Ureter (tissue), 1 donor: ENCODE measurements at places on chromosomes 2 and 18. TPM values are rescaled to one million over a fixed set of nuclear protein-coding genes. Genes with fewer than 3 reads are reported as not detected.

- peak; percentile 54 for DNase-seq
These were observed 30.2 kb downstream of the PRKCE start for GRCh38 chr2:45681675-45682074.

GRCh38 chr2:240434728-240435456 lies 571 bp upstream of the GPC1 start:
- DNase-seq = peak; percentile 96

DNA sequence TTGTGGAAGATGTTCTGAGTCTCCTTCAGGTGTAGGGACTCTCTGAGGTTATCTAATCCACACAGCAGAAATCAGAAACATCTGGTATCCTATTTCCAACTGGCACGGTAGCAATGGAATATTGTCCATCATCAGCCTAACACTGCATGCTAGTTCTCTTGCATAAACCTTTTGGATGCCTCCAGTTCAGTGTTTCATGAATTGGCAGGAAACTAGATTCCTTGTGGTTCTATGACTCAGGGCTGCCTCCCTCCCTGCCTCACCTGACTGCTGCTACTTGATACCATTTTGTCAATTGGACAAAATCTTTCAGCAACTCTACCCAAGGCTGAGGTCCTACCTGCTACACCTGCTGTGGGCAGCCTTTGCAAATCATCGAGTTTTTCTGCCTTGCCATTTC lies 130.9 kb downstream of the TPGS2 start:
- DNase-seq = no peak

- DNase-seq = no peak
These were observed 93.0 kb upstream of the ODC1 start for GRCh38 chr2:10541081-10541480.

- no peak for DNase-seq
These were observed 66.6 kb downstream of the BCL2 start for GRCh38 chr18:63253014-63253413.

- DNase-seq = no peak
These were observed 18.4 kb downstream of the NCOA1 start for GRCh38 chr2:24509425-24509824.

- DNase-seq = no peak
These were observed 53.2 kb upstream of the ITM2C start for GRCh38 chr2:230811508-230811907.

GRCh38 chr2:161245671-161246070 lies 62.6 kb upstream of the PSMD14 start:
- no peak for DNase-seq

GRCh38 chr2:60480089-60480773 lies 73.2 kb downstream of the BCL11A start:
- DNase-seq = no peak

DNA sequence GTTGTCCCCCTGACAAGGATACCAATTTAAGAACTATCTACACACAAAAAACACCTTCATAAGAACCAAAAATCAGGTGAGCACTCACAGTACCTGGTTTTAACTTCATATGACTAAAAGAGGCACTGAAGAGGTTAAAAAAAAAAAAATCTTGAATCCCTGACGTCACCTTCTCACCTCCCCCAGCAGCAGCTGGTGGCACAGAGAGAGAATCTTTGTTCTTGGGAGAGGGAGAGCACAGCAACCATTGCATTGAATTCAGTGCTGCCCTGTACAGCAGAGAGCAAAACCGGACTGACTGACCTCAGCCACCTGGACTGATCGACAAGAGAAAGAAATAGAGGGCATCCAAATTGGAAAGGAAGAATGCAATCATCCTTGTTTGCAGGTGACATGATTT lies 566.0 kb downstream of the TMX3 start:
- DNase-seq = no peak

- DNase-seq = no peak
These were observed 155.8 kb upstream of the TANK start for GRCh38 chr2:161004379-161004778.

GRCh38 chr2:205411558-205411957 lies 270.7 kb upstream of the NRP2 start:
- DNase-seq = peak; percentile 47

DNA sequence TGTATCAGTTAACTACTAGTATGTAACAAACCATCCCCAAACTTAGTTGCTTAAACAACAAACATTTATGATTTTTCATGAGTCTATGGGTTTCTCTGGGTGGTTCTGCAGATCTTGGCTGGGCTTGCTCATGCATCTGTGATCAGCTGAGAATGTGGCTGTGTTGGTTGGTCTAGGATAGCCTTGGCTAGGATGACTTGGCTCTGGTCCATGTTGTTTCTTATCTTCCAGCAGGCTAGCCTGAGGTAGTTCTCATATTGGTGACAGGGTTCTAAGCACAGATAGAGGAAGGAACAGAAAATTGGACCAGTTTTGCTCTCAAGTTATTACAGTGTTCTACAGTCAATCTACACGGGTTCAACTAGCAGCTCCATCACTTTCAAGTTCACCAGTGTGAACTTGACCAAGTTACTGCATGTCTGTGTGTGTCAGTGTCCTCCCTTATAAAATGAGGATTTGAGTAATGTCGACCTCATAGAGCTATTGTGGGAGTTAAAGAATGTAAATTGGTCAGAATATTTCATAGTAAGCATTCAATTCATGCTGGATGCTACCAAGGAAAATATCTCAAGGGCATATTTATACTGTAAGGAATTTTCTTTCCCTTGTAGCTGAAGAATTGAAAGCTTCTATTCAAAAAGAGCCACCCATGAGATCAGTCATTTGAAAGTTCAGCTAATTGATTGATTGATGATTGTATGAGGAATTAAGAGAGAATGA lies 65.3 kb downstream of the MYO3B start:
- no peak for DNase-seq

GRCh38 chr2:215141706-215142105 lies 3.3 kb upstream of the ABCA12 start:
- no peak for DNase-seq

DNA sequence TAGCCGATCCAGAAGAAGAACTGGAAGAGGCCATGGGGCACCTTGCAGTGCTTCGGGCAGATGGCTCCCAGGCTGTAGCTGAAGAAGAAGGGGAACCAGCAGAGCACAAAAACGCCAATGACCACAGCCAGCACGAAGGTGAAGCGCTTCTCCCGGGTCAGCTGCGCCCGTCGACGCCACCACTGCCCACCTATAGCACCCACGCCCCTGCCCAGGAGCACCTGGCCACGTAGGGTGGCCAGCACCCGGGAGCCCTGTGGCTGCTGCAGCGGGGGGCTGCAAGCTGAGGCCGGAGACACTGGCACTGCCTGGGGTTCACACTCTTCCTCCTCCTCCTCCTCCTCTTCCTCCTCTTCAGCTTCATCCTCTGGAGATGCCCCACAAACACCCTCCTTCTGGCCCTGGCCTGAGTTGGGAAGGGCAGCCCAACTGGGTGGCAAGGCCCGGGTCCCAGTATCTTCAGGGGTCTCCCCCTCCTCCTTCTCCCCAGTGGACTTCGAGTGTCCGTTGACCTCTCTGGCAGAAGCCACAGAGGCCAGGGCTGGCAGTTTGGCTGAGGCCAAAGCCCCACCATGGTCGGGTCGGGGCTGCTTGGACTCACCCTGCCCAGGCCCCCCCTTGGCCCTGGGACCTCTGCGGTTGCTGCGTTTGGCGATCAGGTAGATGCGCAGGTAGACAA lies 1.3 kb downstream of the ADRA2B start:
- no peak for DNase-seq

- DNase-seq = no peak
These were observed 20.3 kb downstream of the PLEK start for GRCh38 chr2:68385220-68385906.

GRCh38 chr2:165499131-165499530 lies 29.6 kb downstream of the CSRNP3 start:
- no peak for DNase-seq

- no peak for DNase-seq
These were observed 27.3 kb downstream of the VAPA start for GRCh38 chr18:9941103-9941502.

DNA sequence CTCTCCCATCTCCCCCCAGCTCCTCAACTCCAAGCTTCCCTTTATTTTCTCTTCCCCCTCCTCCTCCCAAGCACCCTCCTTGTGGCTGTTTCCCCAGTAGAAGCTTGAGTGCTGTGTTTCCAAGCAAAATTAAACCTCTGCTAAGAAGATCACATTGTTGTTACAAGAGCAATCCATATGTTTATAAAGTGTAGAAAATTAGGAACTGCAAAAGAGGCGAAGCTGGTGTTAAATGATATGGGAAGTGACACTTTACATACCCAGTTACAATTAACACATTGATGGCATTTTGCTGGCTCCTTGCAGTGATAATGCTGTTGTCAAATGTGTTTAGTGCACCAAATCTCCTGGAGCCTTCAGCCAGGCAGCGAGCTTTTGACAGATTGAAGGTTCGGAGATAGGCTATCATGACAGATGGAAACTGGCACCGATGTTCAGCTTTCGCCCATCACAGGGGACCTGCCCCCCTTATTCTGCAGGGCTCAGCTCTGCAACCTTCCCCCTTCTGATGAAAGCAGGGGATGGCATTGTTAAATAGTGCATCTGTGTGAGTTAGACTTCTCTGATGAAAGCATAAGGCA lies 259.8 kb upstream of the ATP5MC3 start:
- DNase-seq = no peak

GRCh38 chr18:23220355-23220754 lies 85.1 kb downstream of the CABLES1 start:
- no peak for DNase-seq

- no peak for DNase-seq
These were observed 230.2 kb downstream of the CELF4 start for GRCh38 chr18:37335409-37335736.

DNA sequence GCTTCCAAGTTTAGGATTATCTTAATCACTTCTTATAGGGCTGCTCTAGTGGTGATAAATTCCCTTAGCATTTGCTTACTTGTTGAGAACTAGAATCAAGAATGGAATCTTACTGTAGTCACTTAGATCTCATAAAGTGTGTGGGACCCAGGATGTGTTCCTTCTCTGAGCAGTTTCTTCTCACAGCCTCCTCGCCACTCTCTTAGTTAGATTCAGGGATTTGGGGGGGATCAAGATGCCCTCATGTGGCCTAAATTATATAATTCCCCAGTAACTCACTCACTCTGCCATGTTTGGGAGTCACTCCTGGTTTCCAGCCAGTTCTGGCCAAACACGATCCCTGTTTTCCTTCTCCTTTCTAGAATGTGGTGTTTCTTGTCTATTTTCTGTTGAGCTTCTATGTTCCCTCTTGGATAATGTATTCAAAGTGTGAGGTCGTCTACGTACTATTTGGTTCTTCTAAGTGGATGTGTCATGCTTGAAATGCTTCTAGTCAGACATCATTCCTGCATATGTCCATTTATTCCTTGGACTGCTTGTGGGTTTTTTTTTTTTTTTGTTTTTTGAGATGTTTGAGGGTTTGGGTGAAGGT lies 414.9 kb upstream of the SYT4 start:
- DNase-seq = no peak

DNA sequence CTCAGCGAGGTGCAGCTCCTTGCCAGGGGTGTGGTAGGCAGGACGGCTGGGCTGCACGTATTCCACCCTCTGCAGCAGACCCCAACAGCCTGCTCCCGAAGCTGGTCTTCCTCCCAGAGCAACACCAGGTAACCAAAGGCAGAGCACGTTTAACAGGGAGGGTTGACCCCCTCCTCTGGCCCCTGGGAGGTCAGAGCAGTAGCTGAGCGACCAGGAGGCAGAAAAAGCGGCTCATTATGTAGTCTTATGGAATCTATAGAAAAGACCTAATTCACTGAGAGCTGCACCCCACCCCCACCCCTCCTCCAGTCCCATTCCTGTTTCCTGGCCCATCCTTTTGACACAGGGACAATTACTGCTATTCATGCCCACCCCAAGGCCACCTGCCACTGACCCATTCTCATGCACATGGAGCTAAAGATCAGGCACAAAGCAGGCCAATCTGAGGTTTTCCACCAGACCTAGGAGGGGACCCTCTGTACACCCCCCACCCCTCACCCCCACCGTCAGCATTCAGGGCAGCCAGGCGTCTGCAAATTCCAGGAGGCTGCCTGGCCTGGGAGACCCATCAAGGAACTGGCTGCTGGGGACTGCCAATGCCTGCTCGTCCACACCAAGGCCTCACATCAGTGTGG lies 60.9 kb upstream of the FZD7 start:
- DNase-seq = no peak

- DNase-seq = no peak
These were observed 184.8 kb upstream of the STON1 start for GRCh38 chr2:48345176-48345575.

GRCh38 chr2:173202570-173202969 lies 126.9 kb downstream of the MAP3K20 start:
- DNase-seq = no peak

DNA sequence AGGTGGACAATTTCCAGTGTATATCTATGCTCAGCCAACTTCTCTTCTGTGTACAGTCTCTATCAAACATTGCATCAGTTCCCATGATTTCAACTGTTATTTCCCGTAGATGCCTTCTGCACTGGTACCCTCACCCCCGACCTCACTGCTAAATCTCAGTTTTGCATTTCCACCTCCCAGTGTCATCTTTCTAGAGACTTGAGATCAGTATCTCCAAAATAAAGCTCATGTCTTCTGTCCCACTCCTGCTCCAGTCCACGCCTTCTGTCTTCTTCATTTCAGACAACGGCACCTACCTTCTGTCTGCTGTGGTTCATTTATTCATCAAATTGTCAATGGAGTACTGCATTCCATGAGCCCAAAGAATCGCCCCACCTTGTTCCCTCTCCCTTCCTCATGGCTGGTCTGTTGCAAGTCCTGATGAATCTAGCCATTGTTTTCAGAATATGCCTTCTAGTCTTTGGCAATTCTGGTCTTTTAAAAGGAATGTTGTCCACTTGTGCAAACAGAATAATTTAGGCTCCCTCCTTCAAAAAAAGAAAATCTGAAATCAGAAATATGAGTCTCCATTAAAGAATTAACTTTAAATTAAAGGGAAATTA lies 23.3 kb upstream of the NPAS2 start:
- no peak for DNase-seq

DNA sequence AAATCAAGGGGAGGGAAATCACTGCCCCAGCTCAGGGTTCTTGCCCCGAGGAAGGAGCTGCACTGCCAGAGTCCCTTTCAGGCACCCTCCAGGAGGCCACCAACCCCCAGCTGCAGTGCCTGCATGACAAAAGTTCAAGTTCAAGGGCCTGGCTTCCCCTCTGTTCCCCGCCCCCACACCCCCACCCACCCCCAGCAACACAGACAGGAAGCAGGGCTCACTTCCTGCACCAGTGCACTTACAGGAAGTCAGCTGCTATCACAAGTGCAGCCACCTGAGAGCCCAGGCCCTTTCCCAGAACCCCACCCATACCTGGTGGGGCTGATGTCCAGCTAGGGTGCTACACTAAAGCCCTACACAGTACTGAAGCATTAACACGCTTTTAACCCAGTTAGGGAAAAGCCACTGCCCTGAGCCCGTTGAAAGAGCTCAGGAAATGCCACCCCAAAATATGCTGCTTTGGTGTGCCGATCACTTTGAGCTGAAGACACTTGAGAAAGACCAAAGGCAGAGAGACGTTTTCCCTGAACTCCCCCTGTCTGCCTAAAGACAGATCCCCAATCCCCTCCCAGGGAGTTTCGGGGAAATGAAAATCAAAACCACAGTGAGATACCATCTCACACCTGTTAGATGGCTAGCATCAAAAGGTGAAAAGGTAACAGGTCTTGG lies 109.9 kb upstream of the CAB39 start:
- no peak for DNase-seq

- DNase-seq = no peak
These were observed 26.4 kb upstream of the ZNF532 start for GRCh38 chr18:58838165-58838860.

UGT1A4 gene
- total RNA-seq = 23.2 TPM

RAB27B gene
- 42.1 TPM for total RNA-seq

DCDC2C gene
- not detected for total RNA-seq

SOX11 gene
- total RNA-seq = not detected

CKAP2L gene
- total RNA-seq = 1.2 TPM

ANKRD39 gene
- total RNA-seq = 13.0 TPM

MYO7B gene
- total RNA-seq = 0.78 TPM

ZDBF2 gene
- 13.0 TPM for total RNA-seq
